ENCODE measurements at places on chromosomes 3 and 15.

GRCh38 chr3:45029661-45030060 is 3.6 kb downstream of the CLEC3B start:
- DNase-seq: no peak

DNA sequence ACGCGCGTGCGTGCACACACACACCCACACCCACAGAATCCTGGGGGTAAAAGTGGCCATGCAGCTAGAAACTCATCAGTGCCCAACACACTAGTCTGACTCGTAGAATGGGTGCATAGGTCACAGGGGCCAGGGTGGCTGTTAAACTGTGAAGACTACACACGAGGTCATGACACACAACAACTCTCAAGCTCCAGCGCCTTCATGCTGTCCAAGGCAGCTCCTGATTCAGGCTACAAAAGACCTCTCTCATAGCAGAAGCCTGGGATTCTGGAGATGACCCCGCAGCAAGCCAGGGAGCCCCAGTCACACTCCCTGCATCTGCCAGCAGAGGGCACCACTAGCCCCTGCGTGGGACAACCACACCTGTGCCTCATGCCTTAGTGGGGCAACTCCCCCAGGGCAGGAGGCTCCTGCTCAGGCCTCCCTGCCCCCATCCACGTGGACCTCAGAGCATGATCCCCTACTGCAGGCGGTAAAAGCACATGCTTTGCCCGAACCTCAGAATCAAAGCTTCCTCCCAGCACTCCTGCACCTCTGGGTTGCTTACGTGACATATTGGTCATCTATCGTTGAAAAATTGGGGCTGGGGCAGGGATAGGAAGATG is 93.1 kb downstream of the LRIG1 start:
- DNase-seq: no peak

DNA sequence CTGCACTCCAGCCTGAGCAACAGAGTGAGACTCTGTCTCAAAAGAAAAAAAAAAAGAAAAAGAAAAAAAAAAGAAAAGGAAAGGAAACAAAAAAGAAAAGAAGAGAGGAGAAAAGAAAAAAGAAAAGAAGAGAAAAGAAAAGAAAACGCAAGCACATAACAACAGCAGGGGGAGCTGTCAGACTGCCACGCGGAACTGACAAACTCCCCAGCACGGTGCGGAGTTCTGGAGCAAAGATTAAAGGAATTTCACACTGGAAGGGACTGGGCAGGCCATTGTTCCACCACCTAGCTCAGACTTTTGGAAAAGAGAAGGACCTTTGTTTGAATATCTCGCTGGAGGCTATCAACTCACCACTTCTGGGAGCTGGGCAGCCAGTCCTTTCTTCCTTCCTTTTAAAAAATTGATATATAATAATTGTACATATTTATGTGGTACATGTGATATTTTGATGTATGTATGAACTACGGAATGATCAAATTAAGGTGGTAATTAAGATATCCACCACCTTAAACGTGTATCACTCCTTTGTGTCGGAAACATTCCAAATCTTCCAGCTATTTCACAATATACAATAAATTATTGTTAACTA is 40.5 kb downstream of the DPPA2 start:
- DNase-seq: no peak

DNA sequence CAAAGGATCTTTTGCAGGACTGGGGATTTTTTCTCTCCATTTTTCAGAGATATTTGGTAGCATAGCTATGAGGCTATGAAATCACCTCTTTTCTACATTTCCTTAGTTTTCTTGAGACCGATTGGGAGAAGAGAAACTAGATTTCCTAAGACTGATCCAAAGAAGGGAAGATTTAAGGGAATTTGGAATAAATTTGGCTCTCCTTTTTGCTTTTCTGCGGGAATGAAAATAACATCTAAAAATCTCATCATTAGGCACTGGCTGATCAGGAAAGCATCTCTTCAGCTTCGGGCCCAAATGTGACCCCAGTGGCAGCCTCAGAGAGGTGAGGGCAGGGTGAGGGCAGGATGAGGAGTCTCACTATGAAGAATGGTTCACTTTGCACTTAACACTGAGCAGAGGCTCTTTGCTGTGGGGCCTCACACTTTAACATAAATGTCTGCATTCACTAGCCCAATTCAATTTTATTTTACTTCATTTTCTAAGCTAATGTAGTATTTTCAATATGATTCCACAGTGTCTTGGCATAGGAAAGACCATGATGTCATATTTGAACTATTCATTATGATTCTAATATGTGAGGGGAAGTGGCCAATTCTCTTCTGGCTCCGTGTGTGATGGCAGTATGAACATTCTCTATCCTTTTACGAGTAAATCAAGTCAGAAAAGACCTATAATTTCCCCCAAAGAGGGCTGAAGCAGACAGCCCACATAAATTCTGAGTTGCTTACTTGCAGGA is 193.2 kb downstream of the MEX3B start:
- no peak for DNase-seq

DNA sequence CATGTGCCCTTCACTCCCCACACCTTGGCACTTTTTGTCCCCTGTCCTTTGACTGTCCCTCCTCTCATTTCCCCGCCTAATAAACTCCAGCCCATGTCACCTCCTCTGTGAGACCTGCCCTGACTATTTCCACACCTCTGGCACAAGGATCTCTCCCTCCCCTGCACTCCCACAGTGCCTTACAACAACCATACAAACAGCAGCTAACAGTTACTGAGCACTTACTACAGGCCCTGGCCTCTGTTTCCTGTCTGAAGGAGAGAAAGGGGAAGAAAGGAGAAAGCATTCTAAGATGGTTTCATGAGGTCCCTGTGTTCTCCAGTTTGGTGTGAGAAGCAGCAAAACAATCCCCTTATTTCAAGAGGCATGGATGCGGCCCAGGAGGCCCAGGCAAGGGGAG is 20.0 kb upstream of the TRH start:
- no peak for DNase-seq

GRCh38 chr3:112092496-112093179 is 6.4 kb downstream of the C3orf52 start:
- no peak for DNase-seq

- DNase-seq: no peak
Observed at GRCh38 chr15:80695911-80696661, 976 bp downstream of the ABHD17C start.

- no peak for DNase-seq
Observed at GRCh38 chr15:25848784-25849156, 14.4 kb downstream of the ATP10A start.

DNA sequence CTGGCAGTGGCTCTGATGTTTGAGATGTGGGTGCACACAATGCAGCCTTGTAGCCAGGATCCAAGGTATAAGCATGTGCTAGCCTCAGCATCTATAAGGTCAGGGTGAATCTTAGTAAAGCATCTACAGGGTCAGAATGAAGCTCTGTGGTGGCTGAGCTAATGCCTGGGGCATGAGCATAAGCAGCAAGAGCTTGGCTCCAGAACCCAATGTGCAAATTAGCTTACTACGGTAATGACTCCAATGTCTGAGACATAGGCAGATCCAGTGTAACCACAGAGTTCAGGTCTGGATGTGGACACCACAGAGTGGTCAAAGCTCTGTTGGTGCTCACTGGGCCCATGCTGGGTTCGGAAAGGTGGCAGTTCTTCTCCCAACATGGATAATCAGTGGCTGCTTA is 304.5 kb upstream of the NECTIN3 start:
- no peak for DNase-seq

DNA sequence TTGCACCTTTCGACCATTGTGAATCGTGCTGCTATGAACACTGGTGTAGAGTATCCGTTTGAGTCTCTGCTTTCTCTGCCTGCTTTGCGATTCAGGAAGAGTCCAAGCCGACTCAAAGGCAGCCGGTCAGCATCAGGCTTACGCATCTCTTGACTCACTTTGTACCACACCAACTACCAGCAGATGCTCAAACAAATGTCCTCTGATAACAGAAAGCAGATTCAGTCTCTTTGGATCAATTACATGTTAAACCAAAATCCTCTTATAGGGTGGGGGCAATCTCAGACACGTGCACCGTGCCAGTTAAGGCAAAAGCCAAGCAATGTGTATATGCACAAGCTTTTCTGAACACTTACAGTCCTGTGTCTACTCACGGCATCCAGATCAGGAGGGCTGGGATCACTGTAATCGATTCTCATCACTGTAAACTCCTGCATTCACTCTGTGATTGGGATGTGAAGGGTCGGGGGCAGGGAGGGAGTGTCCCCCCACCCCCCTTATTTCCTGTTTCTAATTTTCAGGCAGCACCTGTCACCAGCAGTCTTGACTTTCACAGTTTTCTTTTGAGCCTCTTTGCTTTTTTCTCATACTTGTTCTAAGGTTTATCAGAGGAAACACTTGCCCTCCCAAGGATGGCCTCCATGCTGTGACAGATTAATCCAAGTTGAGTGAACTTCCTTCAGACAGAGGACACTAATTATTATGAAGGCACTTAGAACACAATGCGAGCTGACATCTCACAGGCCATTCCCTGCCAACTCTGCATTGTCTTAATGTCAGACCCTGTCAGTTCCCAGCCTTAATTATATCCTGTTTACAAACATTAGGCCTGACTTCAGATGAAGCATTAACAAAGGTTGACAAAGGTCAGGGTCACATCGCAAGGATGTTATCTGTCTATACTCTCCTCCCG is 153.5 kb downstream of the MECOM start:
- no peak for DNase-seq

GRCh38 chr15:99416191-99417188 is 149.3 kb upstream of the MEF2A start:
- no peak for DNase-seq

DNA sequence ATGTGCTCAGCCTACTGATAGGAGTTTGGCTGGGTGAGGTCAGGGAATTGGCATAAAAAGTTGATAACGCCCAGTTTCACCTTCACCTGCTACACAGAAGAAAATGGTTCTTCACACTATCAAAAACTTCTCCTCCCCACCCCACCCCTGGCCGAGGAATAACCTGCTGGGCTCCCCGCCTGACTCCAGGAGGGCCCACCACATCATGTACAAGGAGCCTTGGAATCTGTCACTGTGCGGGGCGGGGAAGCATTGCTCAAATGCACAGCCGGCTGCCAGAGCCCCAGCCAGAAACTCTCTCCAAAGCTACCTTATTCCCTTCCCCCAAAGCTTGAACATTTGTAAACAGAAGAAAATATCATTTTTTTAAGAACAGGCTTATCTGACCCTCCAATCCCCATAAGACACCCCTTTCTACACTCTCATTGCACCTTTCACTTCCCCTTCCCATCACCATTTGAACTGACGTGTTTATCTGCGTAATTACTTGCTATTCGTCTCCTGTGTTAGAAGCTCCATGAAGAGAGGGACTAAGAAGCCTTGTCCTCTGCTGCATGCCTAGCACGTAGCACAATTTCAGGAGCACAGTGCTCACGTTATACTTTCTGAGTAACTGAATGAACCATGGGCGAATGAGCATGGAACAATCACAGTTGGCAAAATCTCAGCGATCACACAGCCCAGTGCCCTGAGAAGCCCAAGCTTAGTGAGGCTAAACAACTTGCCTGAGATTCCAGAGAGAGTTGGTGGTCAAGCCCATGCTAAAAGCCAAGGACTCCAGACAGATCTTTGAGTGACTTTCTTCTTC is 82.9 kb downstream of the HES1 start:
- DNase-seq: no peak

DNA sequence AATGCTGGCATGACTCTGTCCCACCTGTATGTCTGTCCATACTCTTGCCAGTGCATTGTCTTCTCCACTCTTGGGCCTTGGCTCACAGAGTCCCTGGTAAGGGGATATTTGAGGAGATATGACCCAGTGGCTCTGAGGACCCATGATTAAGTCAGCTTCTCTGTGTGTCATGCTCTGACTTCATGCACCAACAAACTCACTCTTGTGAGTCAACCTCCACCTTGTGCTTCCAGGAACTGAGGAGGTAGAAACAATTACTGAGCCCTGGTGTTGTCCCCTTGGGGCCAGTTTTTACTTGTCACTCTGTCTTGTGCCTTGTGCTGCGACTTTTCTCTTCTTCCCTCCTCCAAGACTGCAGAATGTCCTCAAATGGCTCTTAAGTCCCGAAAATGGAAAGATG is 127.1 kb downstream of the ABHD5 start:
- DNase-seq: no peak

- DNase-seq: no peak
Observed at GRCh38 chr3:182389071-182389815, 404.1 kb upstream of the ATP11B start.

DNA sequence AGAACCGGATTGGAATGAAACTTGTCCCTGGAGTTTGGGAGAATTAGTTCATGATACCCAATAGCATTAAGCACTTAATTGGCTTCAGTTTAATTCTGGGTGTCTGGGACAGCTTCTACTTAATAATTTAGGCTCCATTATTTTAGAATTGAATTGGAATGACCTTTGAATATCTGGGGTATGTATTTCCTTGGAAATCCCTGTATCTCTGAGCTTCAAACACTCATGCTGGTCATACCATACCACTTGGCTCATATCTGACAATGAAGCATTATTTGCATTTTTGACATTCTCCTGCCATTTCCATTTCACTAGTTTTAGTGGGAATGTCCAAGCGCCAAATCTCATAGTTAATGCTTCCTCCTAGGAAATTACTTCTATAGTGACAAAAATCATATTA is 393.1 kb downstream of the DIPK2A start:
- DNase-seq: no peak

GRCh38 chr15:33190539-33190938 is 4.0 kb downstream of the FMN1 start:
- DNase-seq: no peak

DNA sequence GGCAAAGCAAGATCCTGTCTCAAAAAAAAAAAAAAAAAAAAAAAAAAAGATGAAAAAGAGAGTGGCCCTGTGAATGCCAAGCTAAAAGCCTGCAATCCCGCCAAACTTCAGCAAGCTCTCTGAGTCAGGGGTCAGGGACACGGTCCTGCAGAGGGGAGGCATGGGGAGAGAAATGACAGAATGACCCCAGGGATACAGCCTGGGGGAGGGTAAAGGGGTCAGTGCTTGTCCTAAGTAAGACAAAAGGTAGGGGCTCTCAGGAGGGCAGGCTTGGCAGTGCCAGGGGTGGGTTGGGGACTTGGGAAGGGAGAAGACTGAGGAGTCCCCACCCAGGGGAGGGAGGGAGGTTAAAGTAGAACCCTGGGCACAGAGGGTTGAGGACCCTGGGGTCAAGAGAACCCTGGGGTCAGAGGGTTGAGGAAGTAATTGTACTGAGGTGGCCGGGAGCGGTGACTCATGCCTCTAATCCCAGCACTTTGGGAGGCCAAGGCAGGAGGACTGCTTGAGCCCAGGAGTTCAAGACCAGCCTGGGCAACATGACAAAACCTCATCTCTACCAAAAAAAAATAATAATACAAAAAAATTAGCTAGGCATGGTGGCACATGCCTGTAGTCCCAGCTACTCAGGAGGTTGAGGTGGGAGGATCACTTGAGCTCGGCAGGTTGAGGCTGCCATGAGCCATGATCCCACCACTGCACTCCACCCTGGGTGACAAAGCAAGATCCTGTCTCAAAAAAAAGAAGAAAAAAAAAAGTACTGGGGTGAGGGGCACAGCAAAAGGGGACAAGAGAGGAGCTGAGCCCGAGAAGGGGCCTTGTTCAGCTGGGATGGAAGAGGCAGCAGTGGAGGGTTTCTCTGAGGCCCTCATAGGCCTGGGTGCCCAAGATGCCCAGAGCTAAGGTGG is 5.2 kb upstream of the SEMA3B start:
- no peak for DNase-seq
